ENCODE measurements at places on chromosomes 11 and 22.

- no peak for DNase-seq
Measured at GRCh38 chr22:19753090-19753842, 7.3 kb upstream of the TBX1 start.

DNA sequence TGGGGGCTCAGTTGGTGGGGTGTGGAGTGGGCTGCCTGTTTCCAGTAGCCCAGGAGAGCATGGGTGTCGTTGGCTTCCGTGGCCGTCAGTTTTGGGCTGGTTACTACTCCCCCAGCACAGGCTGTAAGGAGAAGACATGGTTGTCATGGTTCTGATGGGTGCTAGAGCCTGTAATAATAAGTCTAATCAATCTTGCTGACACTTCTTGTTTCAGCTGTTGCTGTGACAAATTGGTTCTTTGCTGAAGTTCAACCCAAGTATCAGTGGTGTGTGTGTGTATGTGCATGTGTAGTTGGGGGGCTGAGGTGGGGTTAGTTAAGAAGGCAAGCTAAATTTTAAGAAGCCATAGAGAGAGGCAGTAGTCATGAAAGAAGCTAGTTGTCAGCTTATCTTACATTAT, 61.3 kb upstream of the DBX1 start:
- no peak for DNase-seq

GRCh38 chr22:34198976-34199375, 278.7 kb upstream of the LARGE1 start:
- no peak for DNase-seq

GRCh38 chr11:128246810-128247594, 340.4 kb downstream of the ETS1 start:
- DNase-seq = no peak
